ENCODE measurements at places on chromosomes 5 and 9. TPM values are rescaled to one million over a fixed set of nuclear protein-coding genes. Genes with fewer than 3 reads are reported as not detected.

DNA sequence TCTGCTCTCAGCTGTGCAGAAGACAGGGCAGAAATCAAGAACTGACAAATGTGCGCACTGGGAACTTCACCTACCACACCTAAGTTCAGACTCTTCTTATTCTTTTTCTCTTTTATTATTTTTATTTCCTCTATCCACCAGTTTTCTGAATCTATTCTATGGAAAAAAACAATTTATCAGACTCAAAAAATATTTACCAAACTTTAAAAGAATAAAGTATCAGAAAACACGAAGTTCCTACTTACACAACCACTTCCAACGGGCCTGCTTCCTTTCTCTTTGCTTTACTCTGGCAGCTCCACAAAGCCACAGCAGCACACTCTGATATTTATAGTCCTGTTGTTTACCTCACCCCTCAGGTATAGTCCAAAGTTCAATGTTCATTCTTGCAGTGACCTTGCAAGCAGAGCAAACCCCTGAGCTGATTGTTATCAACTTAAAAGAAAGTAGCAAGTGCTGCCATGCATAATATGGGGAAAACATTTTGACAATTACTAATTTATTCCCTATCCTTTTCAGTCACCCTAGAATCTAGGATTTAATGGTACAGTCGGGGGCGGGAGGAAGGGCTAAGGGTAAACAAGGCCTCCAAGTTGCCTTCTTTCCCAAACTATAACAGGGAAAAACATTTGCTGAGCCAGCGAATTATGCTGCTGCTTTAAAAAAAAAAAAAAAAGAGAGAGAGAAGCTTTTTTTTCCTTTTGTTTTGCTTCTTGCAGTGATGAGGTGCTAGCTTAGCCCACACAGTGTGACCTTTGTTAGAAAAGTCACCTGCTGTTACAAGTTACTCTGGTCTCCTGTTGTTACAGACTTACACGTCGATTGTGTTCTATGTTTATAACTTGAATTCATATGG is at the start of gene SELENOP:
TSS of gene SELENOP (minus strand) at position 302 of the 856 bp plus-strand sequence. CDS start 3,539 bp downstream, outside the sequence.
- peak; percentile 65 for DNase-seq

DNA sequence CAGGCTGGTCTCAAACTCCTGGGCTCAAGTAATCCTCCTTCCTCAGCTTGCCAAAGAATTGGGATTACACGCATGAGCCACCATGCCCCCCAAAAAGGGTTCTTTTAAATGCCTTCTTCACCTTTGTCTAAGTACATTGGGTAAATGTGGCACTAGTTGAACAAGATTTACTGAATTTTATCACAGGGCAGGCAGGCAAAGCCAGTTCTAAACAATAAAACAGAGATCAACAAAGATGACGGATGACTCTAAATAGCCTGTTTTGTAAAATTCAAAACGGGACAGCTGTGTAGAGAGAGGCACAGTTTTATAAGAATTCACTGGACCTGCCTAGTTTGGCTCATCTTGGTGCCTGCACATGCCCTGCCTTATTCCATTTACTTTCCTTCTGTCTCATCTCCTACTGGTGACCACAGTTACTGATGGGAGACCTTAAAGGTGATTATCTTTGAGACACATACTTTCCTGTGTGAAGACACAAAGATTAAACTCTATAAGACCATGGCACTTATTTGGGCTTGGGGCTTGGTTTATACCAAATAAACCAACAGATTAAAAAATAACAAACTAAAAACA is 149.6 kb upstream of the DMRT1 start:
- no peak for DNase-seq

GRCh38 chr9:76269789-76270188 is 124.4 kb downstream of the RFK start:
- no peak for DNase-seq

Gene ADAMTSL2
- 90.2 TPM for total RNA-seq

GRCh38 chr5:61575103-61575502 is 243.0 kb downstream of the ZSWIM6 start:
- DNase-seq: no peak

Gene QRFP
- total RNA-seq: not detected

GRCh38 chr9:125323615-125324014 is 62.0 kb downstream of the GAPVD1 start:
- DNase-seq: no peak

DNA sequence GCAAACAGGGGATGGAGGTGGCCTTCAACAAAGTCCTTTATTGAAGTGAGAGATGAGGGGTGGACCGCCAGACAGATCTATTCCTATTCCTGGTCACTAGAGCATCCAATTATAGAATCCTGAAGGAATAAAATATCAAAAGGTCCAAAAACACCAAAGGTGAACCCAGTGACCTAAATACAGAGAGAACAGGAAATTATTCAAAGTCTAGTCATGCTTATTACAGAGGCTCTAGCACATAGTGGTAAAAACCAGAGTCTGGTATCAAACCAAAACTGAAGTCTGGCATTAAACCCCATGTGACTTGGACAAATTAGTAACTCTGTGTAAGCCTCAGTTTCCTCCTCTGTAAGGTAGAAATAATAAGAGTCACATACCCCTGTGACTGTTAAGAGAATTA is 100.5 kb upstream of the SNX2 start:
- DNase-seq: no peak

DNA sequence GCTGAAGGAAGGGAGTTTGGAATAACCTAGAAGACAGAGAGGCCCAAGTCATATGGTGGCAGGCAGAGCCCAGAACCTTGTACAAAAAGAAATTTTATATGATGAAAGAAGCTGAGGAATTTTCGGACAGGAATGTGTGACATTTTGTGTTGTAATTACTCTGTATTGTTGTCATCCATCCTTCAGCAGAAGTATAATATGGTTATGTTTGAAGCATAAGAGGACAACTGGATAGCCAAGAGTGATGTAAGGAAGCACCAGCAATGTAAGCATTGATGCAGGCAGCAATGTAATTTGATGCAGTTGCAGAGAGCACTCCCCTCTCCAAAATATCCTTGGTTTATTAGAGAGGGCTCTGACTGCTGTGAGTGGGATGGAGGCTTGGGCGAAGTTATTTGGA is 19.1 kb upstream of the SNX2 start:
- DNase-seq: no peak

- DNase-seq: no peak
These were observed 9.6 kb downstream of the ITGA2 start for GRCh38 chr5:52998552-52999313.

- no peak for DNase-seq
These were observed 6.2 kb upstream of the TNFSF8 start for GRCh38 chr9:114936581-114936980.

- no peak for DNase-seq
These were observed 39.5 kb downstream of the TXNDC8 start for GRCh38 chr9:110298043-110298605.

GRCh38 chr5:154514331-154514730 is 36.3 kb upstream of the HAND1 start:
- no peak for DNase-seq

DNA sequence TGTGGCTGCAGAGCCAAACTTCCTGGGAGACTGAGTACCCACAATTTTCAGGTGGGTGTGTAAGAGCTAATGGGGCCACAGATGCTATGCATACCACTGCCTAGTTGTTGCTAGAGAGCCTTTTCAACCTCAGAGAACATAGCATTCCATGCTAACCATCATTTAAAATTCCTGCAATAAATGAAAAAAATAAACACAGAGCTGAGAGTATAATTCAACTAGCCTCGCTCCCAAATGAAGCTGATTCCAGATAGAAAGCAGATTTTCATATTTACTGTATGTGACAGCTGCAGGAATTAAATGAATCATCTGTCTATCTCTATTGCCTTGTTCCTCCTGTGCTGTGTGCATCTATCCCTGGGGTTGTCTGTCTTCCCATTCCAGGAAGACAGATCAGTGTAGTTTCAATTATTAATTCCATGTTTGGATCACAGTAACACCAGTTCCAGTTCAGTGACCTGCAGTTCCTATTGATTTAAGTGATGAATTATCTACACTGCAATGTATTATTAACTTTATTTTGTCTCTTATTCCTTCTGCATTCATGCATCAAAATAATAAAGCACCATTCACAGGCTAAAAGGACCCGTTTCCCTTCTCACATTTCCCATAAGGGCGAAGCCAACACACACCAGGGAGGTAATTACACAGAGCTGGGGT is 324.5 kb downstream of the SLIT3 start:
- DNase-seq: no peak

Gene ALDOB
- total RNA-seq: 0.40 TPM

Gene SIT1
- not detected for total RNA-seq

GRCh38 chr9:116635908-116636307 is 51.2 kb upstream of the TRIM32 start:
- DNase-seq: no peak

DNA sequence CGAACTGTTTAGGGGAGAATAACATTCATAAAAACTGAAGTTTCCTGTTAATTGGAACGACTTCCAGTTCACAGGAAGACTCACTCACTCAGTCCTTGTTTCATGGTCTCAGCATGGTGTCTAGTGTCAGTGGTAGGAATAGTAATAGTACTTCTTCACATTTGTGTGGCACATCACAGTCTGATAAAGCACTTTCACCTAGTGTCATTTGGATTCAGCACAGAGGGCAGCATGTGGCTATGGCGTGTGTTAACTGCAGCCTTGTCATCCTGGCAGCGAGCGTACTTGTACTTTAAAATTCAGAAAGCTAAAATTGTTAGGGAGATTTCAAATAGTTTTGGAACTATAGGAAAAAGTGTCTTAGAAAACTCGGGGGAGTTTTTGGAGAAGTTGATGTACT is 72.4 kb downstream of the VCAN start:
- no peak for DNase-seq

Gene INSL6
- not detected for total RNA-seq

Gene FGF1
- 31.3 TPM for total RNA-seq

DNA sequence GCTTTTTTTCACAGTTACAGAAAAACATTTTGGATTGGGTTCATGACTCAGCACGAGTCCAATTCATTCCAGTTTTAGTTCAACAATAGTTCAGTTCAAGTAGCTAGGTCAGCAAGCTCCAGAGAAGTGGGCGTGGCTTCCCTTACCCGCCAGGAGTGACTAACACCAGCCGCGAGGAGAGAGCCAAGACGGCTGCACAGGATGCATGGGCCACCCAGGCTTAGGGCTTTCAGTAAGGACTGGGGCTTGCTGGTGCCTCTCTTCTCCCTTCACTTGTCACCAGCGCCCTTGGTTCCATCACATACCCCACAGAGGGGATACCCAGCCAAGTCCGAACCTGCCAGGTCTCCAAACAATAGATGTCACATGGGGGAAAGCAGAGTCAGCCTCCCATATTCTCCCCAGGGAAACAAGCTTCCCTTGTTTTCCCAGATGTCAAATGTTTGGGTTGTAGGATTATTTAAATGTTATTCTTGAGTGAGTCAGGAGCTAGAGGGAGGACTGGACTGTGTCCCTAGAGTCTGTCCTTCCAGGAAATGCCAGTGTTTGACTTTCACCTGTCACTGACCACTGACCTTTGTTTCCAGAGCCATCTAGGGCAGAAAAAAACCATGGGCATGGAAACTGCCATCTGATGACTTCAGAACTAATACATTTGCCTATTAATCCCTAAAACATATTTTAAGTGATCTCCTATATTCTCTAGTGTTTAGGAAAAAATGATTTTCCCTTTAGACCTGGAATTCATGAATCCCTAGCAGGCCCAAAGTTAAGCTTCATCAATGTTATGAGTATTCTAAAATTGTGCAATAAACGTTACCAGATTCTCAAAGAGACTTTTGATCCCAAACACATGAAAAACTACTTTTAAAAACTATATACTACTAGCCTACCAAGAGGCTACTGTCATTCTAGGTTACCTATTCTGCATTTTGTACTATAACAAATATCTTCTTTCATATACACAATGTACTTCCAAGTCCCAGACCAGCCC is 51.9 kb downstream of the NIPAL4 start:
- peak; percentile 95 for DNase-seq

Gene C9orf50
- total RNA-seq: not detected

Gene HTR4
- total RNA-seq: 9.1 TPM

GRCh38 chr5:55991768-55992486 is 2.8 kb downstream of the IL6ST start:
- no peak for DNase-seq

- DNase-seq: no peak
These were observed 270.5 kb upstream of the SLC30A5 start for GRCh38 chr5:68823301-68823700.

Gene SLC38A9
- 7.9 TPM for total RNA-seq

DNA sequence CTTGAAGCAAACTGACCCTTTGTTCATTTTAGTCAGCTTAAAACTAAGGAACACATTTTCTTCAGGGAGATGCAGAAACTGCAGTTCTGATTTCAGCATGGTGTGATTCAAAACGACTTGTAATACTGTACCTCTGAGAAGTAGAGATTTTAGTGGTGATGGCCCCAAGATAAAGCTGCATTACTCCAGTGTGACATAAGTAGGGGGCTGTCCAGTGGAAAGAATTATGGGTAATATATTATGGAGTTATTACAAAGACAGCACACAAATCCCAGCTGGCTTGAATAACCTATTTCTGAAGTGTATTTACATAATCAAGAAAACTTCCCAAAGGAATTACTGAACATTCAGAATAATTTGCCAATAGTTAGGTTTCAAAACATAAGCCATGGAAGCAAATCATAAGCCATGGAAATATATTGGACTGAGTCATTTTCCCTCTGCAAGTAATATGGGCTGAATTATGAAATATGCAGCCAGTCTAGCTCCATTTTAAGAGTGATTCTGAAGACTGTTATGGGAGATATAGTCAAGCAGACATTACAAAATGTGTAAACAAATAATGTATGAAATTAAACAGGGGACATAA is 133.7 kb upstream of the FBXL17 start:
- no peak for DNase-seq

GRCh38 chr5:109550077-109550476 is 139.7 kb upstream of the MAN2A1 start:
- no peak for DNase-seq

DNA sequence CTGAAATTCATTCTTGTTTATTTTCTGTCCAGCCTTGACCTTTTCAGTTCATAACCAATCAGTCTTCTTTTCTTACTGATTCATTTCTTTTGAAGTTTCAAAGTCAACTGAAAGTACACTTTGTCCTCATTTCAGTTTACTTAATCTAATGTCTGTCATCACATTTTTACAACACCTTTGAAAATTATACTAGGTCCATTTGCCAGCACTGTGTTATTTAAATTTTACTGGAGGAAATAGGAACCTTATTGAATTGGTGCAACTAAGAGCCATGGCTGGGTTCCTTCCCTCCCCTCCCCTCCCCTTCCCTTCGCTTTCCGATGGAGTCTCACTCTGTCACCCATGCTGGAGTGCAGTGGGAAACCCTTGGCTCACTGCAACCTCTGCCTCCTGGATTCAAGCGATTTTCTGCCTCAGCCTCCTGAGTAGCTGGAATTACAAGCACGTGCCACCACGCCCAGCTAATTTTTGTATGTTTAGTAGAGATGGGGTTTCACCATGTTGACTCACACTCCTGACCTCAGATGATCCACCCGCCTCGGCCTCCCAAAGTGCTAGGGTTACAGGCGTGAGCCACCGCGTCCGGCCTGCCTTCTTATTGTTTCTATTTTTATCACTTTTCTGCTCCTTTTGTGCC is 6.3 kb downstream of the RMI1 start:
- no peak for DNase-seq

GRCh38 chr5:151950706-151951105 is 26.1 kb upstream of the GLRA1 start:
- no peak for DNase-seq
